ENCODE measurements at places on chromosomes 13 and 19. TPM values are rescaled to one million over a fixed set of nuclear protein-coding genes. Genes with fewer than 3 reads are reported as not detected.

Gene DHDH
- total RNA-seq = not detected

Gene SPATA13
- 12.2 TPM for total RNA-seq

Gene INSL3
- not detected for total RNA-seq

Gene DPY19L3
- 36.2 TPM for total RNA-seq

Gene RNF17
- not detected for total RNA-seq

Gene ZNF563
- total RNA-seq = 1.6 TPM

Gene RFXAP
- 3.8 TPM for total RNA-seq

Gene SGCG
- total RNA-seq = 2.1 TPM

Gene ANKRD24
- total RNA-seq = 0.99 TPM

Gene OR7A5
- total RNA-seq = not detected

Gene S1PR4
- not detected for total RNA-seq

Gene SSC5D
- total RNA-seq = 10.7 TPM

Gene DENND1C
- total RNA-seq = not detected

Gene GRK1
- total RNA-seq = not detected

Gene PSG1
- not detected for total RNA-seq

Gene PRR19
- total RNA-seq = 0.90 TPM

Gene CEACAM8
- total RNA-seq = not detected

Gene PLEKHF1
- 49.8 TPM for total RNA-seq

Gene CCDC8
- 26.9 TPM for total RNA-seq

Gene TIMM50
- 46.1 TPM for total RNA-seq

Gene ZNF507
- 17.1 TPM for total RNA-seq

Gene CD209
- not detected for total RNA-seq

Gene NRTN
- not detected for total RNA-seq

Gene PVR
- 16.7 TPM for total RNA-seq

Gene ZNF492
- total RNA-seq = not detected

Gene MCEMP1
- not detected for total RNA-seq

Gene CCDC159
- 13.2 TPM for total RNA-seq

Gene PNMA8A
- total RNA-seq = 2.1 TPM

Gene GPC6
- 92.6 TPM for total RNA-seq

Gene LENG9
- total RNA-seq = 4.9 TPM

Gene SMIM7
- total RNA-seq = 122 TPM

Gene USHBP1
- total RNA-seq = not detected

Gene LRRC63
- total RNA-seq = 0.41 TPM

Gene TINCR
- total RNA-seq = 0.08 TPM

Gene MAG
- not detected for total RNA-seq

Gene HAUS8
- total RNA-seq = 0.33 TPM

Gene NLRP9
- total RNA-seq = not detected

Gene CILP2
- 2.5 TPM for total RNA-seq

Measured in fibroblast of the aortic adventitia (primary cell).